ENCODE measurements at places on chromosomes 7 and 10. TPM values are rescaled to one million over a fixed set of nuclear protein-coding genes. Genes with fewer than 3 reads are reported as not detected.

Gene SFXN3
- 43.8 TPM for total RNA-seq

- H3K36me3 ChIP-seq: no peaks in the 10 kb centered on the region
- no peak overlapping the region for H3K27ac ChIP-seq
- no peak for DNase-seq
- H3K27me3 ChIP-seq: no peaks in the 10 kb centered on the region
- H3K4me1 ChIP-seq: no peaks in the 10 kb centered on the region
Measured at GRCh38 chr7:113217314-113217713, 99.0 kb upstream of the SMIM30 start.

Gene HABP2
- not detected for total RNA-seq

Gene SPDYE5
- not detected for total RNA-seq

Gene ANKRD16
- total RNA-seq: 10.2 TPM

Gene CAMK1D
- 29.6 TPM for total RNA-seq

DNA sequence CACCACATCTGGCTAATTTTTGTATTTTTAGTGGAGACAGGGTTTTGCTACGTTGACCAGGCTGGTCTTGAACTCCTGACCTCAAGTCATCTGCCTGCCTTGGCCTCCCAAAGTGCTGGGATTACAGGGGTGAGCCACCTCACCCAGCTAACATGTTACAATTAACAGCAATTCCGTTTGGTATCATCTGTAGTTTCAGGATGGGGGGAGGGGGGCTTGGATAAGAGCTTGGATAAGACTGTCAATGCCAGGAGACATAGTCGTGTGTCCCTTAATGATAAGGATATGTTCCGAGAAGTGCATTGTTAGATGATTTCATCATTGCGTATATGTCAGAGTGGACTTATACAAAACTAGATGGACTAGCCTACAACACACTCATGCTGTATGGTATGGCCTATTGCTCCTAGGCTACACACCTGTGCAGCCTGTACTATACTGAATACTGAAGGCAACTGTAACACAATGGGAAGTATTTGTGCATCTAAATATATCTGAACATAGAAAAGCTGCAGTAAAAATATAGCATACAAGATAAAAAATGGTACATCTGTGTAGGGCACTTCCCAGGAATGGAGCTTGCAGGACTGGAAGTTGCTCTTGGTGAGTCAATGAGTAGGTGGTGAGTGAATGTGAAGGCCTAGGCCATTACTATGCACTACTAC, 103.9 kb upstream of the TNS3 start:
- H3K4me1 ChIP-seq: no peaks in the 10 kb centered on the region
- DNase-seq: no peak
- no peaks in the 10 kb centered on the region for H3K36me3 ChIP-seq
- H3K27ac ChIP-seq: no peak overlapping the region

Gene STRIP2
- total RNA-seq: 0.94 TPM

DNA sequence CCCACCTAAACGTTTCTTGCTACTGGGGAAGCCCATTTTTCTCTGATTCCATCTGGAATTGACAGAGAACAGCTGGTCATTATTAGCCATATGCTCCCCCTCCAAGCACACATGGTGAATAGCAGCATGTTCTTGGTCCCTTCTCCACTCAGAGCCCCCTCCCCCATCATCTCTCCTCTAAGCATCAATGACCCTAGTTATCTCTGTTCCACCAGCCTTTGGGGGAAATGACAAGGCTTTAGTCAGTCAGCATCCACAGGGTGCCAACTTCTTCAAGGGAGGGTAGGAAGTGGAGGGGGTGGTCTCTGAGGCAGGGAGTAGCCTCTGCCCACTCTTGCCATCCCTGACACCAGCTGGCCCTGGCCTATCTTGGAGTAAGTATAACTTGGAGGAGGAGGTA, 163.1 kb downstream of the UBE2H start:
- DNase-seq: no peak
- H3K4me3 ChIP-seq: no peak overlapping the region
- H3K36me3 ChIP-seq: no peaks in the 10 kb centered on the region
- peaks cover 13% of the 10 kb centered on the region for H3K27me3 ChIP-seq
- H3K27ac ChIP-seq: no peak overlapping the region

DNA sequence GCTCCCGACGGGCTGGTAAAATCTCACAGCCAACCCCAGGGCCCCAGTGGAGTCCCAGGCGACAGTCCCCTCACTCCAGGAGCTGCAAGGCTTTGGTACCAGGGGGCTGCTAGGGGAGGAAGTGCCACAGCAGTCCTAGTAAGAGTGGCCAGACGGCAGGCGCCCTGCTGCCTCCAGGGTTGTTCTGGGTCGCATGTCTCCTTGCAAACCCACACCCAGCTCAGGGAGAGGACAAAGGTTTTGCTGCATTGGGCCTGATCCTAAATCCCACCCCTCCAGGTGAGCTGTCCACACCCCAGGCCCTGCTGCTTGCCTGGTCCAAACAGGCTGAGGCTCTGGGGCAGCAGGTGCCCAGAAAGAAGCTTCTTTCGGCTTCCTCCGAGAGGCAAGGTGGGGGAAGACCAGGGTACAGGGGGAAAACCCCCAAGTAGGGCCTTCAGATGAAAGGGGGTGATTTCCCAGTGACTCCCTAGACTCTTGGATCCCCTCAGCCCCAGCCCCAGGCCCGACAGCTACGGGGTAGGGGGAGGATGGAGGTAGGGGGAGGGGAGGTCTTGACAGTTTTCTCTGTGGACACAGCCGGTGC, 4.2 kb upstream of the KCP start:
- peaks cover 10% of the 10 kb centered on the region for H3K4me1 ChIP-seq
- DNase-seq: no peak
- H3K4me3 ChIP-seq: no peak overlapping the region

DNA sequence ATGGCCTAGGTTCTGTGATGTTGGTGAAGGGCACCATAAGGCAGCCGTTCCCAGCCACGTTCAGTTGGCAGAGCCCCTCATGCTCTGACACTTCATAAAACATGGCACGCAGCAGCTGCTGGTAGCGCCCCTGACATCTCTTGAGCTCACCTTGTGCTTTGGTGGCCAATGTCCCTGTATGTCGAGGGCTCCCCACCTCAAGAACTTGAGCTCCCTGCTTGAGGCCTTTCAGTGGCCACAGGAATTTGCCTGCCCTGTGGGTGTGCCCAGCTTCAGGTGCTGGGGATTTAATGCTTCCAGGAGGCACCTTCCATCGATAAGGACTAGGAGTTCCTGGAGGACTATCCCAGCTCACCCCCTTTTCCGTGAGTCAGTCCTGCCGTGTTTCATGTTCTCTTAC, 9.5 kb upstream of the ZNF32 start:
- no peak for DNase-seq
- no peaks in the 10 kb centered on the region for H3K4me1 ChIP-seq
- H3K36me3 ChIP-seq: no peaks in the 10 kb centered on the region
- no peak overlapping the region for H3K27ac ChIP-seq
- no peaks in the 10 kb centered on the region for H3K27me3 ChIP-seq

Gene BAIAP2L1
- 20.9 TPM for total RNA-seq

- no peaks in the 10 kb centered on the region for H3K27me3 ChIP-seq
- H3K27ac ChIP-seq: no peak overlapping the region
- peak; percentile 29 for DNase-seq
Measured at GRCh38 chr10:89556600-89556999, 21.2 kb upstream of the SLC16A12 start.

DNA sequence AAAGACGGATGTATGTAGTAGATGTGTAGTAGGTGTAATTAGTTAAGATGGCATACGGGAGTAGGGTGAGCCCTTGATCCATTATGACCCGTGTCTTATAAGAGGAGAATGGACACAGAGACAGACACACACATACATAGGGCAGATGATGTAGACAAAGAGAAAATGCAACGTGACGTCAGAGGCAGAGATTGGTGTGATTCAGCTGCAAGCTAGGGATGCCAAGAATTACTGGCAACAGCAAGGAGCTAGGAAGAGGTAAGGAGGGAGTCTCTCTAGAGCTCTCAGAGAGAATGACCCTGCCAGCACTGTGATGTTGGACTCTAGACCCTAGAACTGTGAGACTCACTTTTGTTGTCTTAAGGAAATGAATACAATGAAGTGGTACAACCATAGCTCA, 247.0 kb upstream of the HABP2 start:
- H3K27me3 ChIP-seq: no peaks in the 10 kb centered on the region
- no peak overlapping the region for H3K4me3 ChIP-seq
- H3K4me1 ChIP-seq: peaks cover 4% of the 10 kb centered on the region
- DNase-seq: no peak

DNA sequence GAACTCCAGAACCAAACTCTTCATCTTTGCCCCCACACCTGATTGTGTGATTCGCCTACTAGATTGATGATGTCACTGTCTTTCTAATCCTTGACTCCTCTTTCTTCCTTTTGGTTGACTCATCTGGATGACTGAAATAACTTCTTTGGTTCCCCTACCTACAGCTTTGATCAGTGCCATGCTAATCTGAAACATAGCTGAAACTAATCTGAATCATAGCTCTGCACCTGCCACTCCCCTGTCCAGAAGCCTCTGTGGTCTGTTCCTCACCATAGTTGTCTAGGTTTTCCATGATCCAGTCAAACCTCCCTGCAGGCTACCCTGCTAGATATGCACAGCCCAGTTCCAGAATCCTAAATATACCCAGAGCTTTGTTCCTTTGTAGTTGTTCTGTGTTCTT, 51.9 kb downstream of the ZNF365 start:
- H3K4me3 ChIP-seq: no peak overlapping the region
- no peaks in the 10 kb centered on the region for H3K36me3 ChIP-seq
- no peaks in the 10 kb centered on the region for H3K4me1 ChIP-seq
- no peak for DNase-seq
- H3K27ac ChIP-seq: no peak overlapping the region

DNA sequence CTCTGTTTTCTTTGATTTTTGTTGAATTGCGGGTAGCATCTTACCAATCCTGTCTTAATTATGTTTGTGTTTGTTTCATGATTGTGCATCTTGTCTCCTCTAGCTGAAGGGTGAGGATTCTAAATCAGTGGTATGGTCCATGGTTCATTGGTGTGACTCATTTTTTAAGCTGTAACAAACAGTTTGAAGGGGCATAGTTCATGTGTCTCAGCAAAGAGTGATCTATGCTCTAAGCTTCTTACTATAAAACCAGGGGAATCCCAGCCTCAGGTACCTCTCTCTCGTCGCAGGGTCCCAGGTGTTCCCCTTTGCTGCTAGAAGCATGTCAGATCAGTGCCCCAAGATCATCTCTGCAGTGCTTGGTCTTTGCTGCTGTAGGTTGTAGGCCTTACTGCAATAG, 100.1 kb downstream of the OTUD1 start:
- H3K36me3 ChIP-seq: no peaks in the 10 kb centered on the region
- no peaks in the 10 kb centered on the region for H3K4me1 ChIP-seq
- H3K4me3 ChIP-seq: no peak overlapping the region

DNA sequence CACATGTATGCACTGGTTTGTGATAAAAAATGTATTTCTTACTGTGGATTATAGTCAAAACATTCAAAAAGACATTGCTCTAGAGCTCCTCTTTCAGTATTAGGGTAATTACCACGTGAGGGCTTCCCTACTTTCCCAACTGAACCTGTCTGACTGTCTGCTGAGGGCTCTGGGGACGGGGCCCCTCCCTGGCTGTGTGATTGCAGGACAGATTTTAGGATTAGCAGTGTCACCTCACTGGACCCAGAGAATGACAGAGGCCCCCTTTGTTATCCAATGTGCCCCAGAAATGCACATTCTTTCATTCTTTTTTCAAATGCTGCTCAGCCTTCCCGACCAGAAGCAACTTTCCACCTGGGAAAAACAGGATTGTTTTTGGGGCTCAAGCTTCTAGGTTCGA, 43.6 kb upstream of the MXI1 start:
- H3K27me3 ChIP-seq: no peaks in the 10 kb centered on the region
- no peak overlapping the region for H3K4me3 ChIP-seq
- DNase-seq: no peak
- H3K27ac ChIP-seq: no peak overlapping the region
- peaks cover 8% of the 10 kb centered on the region for H3K4me1 ChIP-seq

Gene STAMBPL1
- 0.63 TPM for total RNA-seq

DNA sequence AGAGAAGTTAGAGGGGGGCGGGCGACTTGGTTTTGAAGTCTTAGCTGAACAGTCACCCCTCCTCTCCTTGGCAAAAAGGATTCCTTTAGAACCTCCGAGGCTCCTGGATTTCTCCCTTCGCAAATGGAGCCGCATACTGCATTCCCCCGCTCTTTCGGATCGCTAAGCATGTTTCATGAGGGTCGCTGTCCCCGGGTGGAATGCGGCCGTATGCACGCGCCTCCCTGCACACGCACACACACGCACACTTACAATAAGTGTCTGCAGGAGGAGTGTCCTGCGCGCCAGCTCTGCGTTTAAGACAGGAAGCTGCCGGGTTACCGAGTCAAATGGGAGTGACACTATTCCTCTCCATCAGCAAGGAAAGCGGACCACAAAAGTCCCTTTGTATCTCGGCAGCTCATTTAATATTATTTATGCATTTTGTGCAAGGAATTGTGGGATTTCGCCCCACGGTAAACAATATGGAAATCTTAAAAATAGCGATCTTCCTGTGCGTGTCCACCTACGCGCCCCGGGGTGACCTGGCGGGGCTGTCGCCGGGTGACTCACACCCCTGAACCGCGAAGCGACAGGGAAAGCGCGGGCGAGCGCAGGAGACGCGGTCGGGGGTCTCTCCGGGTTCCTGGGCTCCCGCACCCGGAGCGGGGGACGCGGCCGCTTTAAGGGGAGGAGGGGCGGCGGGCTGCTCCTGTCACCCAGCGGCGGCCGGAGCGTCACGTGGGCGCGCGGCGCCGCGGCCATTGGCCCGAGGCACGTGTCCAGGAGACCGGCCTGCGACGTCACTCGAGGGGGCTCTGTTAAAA, 988 bp upstream of the EN2 start:
- H3K27me3 ChIP-seq: peaks cover 74% of the 10 kb centered on the region
- peak; percentile 70 for DNase-seq
- no peak overlapping the region for H3K4me3 ChIP-seq
- H3K27ac ChIP-seq: no peak overlapping the region
- H3K4me1 ChIP-seq: peaks cover 46% of the 10 kb centered on the region

- no peaks in the 10 kb centered on the region for H3K36me3 ChIP-seq
- no peak for DNase-seq
- H3K4me1 ChIP-seq: no peaks in the 10 kb centered on the region
- no peaks in the 10 kb centered on the region for H3K27me3 ChIP-seq
Measured at GRCh38 chr7:98627413-98627790, 10.3 kb downstream of the NPTX2 start.

- no peak overlapping the region for H3K27ac ChIP-seq
- peaks cover 7% of the 10 kb centered on the region for H3K4me1 ChIP-seq
- H3K36me3 ChIP-seq: no peaks in the 10 kb centered on the region
- no peaks in the 10 kb centered on the region for H3K27me3 ChIP-seq
Measured at GRCh38 chr10:17685233-17685840, 41.4 kb downstream of the STAM start.

DNA sequence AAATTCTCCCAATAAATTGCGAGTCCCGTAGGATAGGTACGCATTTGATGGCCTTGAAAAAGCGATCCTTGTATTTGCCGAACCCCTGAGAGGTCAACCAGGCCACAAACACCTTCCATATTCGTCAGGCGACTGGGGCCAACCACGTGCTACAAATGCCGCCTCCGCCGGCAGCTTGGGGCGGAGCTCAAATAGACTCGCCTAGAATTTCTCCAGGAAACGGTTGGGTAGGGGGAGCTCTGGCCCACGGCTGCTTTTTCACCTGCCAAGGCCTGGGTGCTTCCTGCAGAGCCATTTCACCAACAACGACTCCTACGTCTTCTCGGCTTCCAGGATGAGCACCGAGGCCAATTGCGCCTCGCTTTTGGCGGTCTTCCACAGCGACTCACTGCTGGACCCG, 53.4 kb upstream of the KIF5B start:
- H3K27ac ChIP-seq: no peak overlapping the region
- no peaks in the 10 kb centered on the region for H3K27me3 ChIP-seq
- H3K36me3 ChIP-seq: no peaks in the 10 kb centered on the region
- no peaks in the 10 kb centered on the region for H3K4me1 ChIP-seq
- no peak overlapping the region for H3K4me3 ChIP-seq

- H3K36me3 ChIP-seq: no peaks in the 10 kb centered on the region
- no peaks in the 10 kb centered on the region for H3K27me3 ChIP-seq
- no peak overlapping the region for H3K27ac ChIP-seq
- no peaks in the 10 kb centered on the region for H3K4me1 ChIP-seq
- no peak overlapping the region for H3K4me3 ChIP-seq
Measured at GRCh38 chr10:11026773-11027172, 9.1 kb downstream of the CELF2 start.
